ENCODE measurements at places on chromosomes 6 and 20. TPM values are rescaled to one million over a fixed set of nuclear protein-coding genes. Genes with fewer than 3 reads are reported as not detected.

PRND gene
- not detected for total RNA-seq

C4B gene
- total RNA-seq = 15.8 TPM

- no peak for ATAC-seq
These were observed 468.2 kb downstream of the PKHD1 start for GRCh38 chr6:51619042-51619799.

DNA sequence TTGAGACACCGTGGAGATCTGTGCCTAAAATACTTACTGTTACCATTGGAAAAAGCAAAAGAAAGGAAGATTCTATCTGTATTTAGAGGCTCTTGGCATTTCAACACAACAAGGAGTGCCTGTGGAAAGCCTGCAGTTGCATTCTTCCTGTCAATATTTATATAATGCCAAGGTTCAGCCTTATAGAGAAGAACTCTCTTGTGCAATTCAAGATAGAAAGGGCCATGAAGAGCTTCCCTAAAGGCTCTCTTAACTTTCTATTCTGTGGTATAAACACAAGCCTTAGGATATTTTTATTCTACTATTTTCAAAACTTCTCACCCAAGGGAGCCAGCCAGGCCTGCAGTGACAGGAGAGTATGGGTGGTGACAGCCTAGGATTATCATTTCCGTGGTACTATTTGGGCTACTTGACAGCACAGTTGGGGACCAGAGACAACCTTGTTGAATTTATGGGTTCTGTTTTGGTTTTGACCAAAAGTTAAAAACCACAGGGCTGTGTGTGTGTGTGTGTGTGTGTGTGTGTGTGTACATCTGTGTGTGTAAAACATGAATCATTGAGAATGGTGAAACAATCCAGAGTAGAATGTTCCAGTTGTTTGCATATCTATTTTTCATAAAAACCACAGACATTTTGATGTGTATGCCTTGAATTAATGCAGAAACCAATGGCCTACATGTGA is 700.9 kb upstream of the SLC35B3 start:
- ATAC-seq = no peak

DNA sequence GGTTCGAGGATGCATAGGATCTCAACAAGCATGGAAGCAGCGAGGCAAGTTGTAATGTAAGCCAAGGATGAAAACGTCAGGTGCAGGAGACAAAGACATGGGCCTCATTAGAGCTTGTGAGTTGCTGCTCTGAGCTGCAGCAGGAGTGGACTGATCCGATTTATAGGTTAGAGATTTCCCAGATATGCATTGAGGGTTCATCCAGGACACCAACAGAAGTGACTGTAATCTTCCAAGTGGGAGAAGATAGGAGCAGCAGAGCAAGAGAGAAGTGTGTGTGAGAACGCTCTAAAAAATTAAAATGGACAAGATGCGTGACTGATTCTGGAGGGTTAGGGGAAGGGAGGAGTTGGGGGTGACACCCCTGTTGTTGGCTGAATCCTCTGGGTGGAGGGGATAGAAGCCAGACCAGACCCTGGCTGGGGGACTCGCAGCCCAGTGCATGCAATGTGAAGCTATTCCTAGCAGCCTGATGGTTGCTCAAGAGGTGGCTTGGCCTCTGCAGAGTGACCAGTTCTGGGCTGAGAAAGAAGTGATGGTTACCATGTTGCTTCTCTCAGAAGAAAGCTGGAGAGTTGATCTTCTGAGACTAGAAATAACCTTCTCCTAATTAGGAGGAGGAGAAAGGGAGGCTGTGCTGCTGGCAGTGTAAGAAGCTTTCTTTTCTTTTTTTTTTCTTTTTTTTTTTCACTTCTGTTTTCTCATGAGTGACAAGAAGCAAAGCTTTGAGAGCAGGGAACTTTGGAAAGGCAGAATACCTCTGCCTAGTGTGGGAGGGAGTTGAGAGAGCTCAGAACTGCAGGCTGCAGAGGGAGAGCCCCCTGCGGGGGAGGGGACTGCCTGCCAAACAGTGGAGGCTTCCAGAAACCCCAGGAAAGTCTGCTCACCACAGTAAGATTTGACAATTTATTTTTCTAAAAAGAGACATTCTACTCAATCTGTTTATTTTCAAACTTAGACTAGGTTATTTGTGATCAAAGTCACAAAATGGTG is 116.9 kb downstream of the SLX4IP start:
- ATAC-seq = no peak

GRCh38 chr6:149961728-149962425 is 1.9 kb upstream of the ULBP1 start:
- ATAC-seq = no peak
